Activated CD4-positive, alpha-beta T cell treated with anti-CD3 and anti-CD28 coated beads, Interleukin-2, amount 10 ng/mL, durations not matched to agents 7 days and 5 days (primary cell): ENCODE measurements at places on chromosomes 12 and 14. TPM values are rescaled to one million over a fixed set of nuclear protein-coding genes. Genes with fewer than 3 reads are reported as not detected.

GRCh38 chr12:112992541-112993398 lies 14.5 kb downstream of the OAS2 start:
- DNase-seq, result peak; percentile 69

GRCh38 chr12:57454566-57455373 lies at the start of gene INHBE:
TSS of gene INHBE (plus strand) at chr12:57455307. CDS start at chr12:57455537, 230 bp downstream.
- DNase-seq, result no peak

GRCh38 chr12:54349679-54350078 lies 14.6 kb downstream of the GPR84 start:
- no peak for DNase-seq

DNA sequence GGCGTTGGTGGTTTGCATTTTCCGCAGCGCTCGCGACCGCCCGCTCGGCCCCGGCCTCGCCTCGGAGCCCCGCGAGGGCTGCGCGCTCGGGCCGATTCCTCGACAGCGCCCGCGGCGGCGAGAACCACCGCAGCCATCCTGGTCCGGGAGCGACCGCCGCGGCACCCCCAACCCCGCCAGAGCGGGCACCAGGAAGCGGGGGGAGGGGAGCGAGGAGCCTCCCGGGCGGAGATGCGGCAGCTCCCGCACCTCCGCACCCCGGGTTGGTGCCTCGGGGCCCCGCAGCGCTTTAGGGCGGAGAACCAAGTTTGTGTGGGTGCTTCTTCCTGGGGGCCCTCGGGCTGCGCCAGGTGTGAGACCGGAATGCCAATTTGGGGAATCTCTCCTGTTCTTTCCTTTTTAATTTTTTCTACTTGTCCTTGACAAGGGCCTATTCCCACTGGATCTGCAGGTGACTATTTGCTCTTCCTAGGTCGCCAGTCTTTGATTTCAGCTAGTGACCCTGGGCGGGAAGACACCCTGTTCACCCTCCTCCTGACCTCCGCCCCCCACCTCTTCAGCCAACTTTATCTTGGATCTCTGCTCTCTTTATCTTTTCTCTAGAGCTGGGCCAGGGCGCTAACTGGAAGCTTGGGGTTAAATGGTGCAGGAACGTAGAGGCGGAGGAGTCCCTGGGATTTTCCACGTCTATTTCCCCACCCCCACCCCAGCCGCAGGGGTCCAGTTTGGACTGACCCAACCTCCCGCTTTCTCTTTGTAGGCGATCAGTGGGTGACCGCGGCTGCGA lies at the start of gene SOCS2:
Gene SOCS2 (plus strand): TSS at position 751 of the 787 bp plus-strand sequence. CDS start 223 bp downstream, outside the sequence.
- peak; percentile 36 for DNase-seq

Gene ART4
- total RNA-seq, result not detected

Gene AICDA
- not detected for total RNA-seq

Gene CPNE6
- total RNA-seq, result not detected

- DNase-seq, result peak; percentile 69
Measured at GRCh38 chr12:2691006-2691344, 103.8 kb upstream of the FKBP4 start.

- DNase-seq, result no peak
Measured at GRCh38 chr12:131589221-131589897, 121.5 kb upstream of the SFSWAP start.

Gene PLEKHH1
- 0.50 TPM for total RNA-seq

DNA sequence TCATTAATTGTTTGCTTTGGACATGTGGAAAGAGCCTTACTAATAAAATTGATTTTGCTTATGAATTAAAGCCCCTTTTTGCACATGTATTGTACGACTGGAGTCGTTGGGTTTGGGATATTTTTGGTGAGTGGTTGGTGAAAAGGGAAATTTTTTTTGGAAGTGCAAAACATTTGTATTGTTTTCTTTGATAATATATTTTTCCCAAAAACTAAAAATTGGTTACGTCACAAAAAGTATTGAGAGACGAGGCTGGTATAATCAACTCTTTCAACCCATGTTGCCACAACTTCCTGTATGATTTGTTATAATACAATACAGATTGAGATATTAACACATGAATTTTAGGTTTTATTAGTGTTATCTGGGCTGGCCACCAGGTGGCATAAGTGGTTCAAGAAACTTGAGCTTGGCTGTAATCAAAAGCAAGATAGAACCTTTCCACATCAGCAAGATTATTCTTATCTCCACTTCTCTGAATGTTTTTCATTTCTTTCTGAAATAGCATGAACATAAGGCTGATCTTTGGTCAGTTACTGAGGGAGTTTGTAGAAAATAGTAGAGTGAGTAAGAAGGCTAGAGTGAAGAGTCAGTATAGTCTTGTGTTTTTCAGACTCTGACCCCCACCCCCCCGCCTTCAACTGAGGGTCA lies 8.7 kb downstream of the NGDN start:
- DNase-seq, result peak; percentile 79

GRCh38 chr12:121232163-121232562 lies 22.2 kb downstream of the P2RX4 start:
- no peak for DNase-seq

GRCh38 chr12:19095331-19095730 lies 34.2 kb upstream of the PLEKHA5 start:
- no peak for DNase-seq

DNA sequence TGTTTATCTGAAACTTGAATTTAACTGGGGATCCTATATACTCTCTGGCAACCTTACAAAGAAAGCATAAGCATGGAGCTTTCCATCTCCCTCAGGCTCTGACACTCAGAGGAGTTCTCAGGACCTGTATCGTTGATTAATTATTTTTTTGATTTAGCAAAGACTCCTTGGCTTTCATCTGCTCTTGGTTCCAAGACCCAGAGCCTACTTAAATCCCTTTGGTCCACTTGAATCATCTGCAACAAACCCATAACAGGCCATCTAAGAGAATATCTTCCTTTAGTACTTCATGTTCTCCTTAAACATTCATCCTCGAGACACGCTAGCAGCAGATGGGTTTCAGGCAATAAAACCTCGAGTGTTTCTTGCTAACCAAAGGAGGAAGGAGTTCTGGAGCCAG lies 85.4 kb downstream of the ZFP36L1 start:
- DNase-seq, result no peak

GRCh38 chr12:69837191-69837590 lies 12.2 kb downstream of the MYRFL start:
- no peak for DNase-seq

- no peak for DNase-seq
Measured at GRCh38 chr12:75724928-75725312, 213.5 kb upstream of the KRR1 start.

- DNase-seq, result no peak
Measured at GRCh38 chr12:127107744-127108143, 1159.2 kb upstream of the TMEM132C start.

Gene IL26
- 0.50 TPM for total RNA-seq

GRCh38 chr14:89227496-89227836 lies 189.6 kb downstream of the FOXN3 start:
- DNase-seq, result no peak

Gene OAS1
- 194 TPM for total RNA-seq

Gene ANKS1B
- 0.17 TPM for total RNA-seq

GRCh38 chr12:104498211-104498801 lies 41.6 kb downstream of the CHST11 start:
- peak; percentile 49 for DNase-seq

Gene AP1G2
- 333 TPM for total RNA-seq

DNA sequence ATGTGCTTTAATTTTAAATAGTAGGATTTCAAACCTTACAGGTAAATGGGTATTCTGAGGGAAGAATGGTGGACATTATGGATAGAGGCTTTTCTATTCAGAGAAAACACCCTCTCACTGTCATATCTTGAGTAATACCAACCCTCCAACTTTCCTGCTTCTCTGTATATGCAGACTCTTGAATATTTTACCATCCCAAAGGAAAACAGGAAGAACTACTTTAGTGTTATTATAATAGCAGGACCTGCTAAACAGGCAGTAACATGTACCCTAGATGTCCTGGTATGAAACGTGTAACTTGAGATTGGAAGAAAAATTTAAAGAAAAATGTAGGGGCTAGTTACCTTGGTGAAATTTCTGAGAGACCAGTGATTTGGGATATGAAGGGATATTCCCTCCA lies 82.9 kb upstream of the TRHDE start:
- no peak for DNase-seq

GRCh38 chr14:81453166-81453766 lies 53.1 kb upstream of the STON2 start:
- DNase-seq, result peak; percentile 64

DNA sequence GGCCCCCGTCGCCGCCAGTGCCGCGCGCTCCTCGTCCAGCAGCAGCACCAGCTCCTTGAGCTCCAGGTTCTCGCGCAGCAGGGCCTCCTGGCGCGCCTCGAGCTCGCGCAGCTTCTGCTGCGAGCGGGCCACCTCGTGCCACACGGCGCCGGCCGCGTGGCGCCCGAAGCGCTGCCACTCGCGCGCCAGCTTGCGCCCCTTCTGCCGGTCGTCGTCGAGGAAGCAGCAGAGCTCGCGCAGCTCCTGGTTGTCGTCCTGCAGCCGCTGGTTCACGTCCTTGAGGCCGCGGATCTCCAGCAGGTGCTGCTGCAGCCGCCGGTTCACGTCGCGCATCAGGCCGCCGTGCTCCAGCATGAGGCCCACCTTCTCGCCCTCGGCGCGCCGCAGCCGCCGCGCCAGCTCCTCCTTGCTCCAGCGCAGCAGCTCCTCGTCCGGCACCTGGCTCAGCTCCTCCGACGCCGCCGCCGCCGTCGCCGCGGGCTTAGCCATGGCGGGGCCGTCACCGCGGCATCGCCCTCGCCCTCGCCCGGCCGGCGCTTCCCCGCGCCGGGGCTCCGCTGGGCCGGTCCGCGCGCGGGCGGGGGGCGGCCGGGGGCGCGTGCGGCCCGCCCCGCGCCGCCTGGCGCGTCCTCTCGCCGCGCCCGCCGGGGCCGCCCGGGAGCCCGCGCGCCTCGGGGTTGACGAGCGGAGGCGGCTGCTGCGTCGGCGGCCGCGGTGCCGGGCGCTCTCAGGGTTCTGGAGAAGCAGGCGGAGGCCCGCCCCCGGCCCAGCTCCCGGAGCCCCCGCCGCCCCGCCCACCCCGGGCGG lies at the start of gene CCDC85C:
Gene CCDC85C (minus strand): TSS at position 737 of the 807 bp plus-strand sequence. CDS start 248 bp downstream, at position 489.
- DNase-seq, result peak; percentile 42

Gene EML5
- 2.6 TPM for total RNA-seq

DNA sequence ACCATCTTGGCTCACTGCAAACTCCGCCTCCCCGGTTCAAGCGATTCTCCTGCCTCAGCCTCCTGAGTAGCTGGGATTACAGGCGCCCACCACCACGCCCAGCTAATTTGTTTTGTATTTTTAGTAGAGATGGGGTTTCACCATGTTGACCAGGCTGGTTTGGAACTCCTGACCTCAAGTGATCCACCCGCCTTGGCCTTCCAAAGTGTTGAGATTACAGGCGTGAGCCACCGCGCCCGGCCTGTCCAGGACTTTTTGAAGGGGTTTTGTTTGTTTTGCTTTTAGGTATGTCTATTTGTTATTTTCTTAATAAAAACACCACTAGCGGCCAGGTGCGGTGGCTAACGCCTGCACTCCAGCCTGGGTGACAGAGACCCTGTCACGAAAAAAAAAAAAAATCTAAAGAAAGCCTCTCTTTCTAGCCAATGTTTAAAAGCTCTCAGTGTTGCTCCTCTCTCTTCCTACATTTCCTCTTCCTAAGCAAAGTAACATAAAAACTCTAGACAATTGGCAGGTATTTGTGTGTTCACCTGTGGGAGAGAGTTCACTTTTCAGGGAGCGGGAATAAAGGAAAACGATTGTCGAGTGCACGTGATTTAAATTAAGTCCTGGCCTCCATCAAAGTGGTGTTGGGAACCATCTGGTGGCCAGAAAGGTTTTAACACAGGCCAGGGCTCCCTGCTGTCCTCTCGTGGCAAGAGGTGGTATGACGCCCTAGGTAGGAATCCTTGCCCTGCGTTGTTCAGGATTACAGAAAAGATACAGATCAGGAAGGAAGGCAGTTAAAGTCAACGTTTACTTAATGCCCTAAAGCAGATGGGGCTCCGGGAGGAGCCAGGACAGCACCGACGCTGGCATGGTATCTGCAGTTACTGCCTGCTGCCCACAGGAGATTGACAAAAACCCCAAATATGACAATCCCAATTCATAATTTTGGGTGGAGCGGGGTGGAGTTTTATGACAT lies 36.2 kb upstream of the ATP23 start:
- DNase-seq, result peak; percentile 86

DNA sequence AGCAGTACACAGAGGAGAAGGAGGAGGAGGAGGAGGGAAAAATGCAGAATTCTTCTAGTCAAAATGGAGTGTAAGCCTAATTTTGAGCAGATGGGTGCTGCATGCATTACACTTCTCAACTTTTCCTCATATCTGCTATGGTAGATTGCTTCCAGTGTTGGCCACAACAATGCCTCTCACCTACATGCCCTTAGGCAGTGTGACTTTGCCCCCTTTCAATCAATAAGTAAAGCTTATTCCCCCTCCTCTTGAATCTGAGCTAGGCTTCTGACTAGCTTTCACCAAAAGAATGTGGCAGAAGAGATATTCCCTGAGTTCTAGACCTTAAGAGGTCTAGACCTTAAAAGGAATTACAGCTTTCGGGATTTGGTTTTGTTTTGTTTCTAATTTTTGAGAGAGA lies 3.2 kb upstream of the METTL3 start:
- no peak for DNase-seq

Gene GLIPR1L2
- total RNA-seq, result 0.75 TPM

DNA sequence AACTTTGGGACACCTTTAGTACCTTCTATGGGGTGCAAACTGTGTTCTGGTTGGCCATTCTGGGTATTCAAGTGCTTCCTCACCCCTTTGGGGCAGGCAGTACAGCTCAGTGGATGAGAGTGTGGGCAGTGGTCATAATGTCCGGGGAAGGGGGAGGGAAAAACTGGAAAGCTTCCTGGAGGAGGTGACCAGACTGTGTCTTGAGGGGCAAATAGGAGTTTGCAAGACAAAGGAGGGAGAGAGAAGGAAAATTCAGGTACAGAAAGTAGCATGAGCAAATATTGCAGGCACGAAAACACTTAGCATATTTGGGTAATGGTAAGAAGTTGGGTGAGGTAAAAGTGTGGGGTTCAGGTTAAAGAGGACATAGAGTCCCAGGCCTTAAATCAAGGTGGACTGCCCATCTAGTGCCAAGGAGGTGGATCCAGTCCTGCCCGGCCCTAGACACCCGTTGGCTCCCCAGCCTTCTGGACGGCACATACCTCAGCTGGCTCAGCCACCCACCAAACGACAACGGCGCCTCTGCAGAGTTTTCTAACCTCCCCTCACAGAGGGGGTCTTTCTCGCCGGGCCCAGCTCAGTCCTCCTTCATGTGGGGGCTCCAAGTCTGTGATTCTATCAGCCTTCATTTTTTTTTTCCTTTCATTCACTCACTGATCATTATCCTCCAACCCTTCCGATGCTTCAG lies 86.4 kb downstream of the DICER1 start:
- DNase-seq, result no peak

GRCh38 chr14:95237958-95238340 lies 80.6 kb upstream of the DICER1 start:
- DNase-seq, result no peak
